Coronary artery (tissue), 2 donors: ENCODE measurements at places on chromosomes 6 and 20.

- no peak for DNase-seq
Measured at GRCh38 chr6:114170372-114170771, 172.5 kb downstream of the HS3ST5 start.

DNA sequence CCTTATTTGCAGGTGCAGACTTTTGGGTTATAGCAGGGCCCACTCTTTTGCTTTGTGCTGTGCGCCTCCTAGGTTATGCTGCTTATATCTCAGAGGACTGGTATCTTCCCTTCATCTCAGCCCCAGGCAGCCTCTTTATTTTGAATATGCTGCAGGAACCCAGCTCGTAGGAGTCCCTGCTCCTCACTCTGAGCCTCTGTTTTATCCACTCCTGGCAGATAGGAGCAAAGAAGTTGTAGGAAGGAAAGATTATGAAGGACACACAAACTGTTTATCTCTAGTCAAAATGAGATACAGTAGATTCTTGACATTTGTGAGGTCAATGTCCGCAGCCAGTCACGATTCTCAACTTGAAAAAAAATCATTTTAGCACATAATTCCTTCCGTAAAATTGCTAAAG, 15.6 kb downstream of the L3MBTL3 start:
- DNase-seq: no peak

DNA sequence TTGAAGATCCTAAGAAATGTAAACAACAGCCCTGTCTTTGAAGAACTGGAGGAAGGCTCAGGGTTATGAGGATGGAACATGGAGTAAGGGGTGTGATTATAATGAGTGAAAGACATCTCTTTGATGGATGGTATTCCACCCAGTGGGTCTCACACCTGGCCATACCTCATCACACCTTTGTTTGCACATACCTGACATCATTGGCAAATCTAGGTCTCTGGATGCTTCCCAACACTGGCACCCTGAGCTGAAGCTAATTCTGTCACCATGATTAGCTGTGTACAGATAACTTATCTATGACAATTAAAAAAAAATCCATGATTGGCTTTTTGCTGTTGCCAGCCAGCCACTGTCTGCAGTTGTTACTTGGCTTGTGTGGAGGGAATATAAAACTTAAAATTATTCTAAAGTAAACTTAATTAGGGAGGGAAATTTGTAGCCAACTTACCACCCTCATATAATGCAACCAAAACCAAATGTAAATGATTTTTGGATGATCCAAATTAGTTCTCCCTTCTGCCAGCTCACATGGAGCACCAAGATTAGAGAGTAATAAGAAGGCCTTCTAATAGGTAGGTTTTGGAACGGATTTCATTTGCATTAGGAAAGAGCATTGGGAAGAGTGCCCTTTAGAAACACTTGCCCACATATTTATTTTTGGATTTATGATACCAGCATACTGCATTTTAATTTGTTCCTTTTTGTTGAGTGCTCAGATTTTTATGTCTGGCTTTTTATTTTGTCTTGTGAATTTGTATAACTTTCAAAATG, 249.5 kb downstream of the SOX4 start:
- DNase-seq: no peak

DNA sequence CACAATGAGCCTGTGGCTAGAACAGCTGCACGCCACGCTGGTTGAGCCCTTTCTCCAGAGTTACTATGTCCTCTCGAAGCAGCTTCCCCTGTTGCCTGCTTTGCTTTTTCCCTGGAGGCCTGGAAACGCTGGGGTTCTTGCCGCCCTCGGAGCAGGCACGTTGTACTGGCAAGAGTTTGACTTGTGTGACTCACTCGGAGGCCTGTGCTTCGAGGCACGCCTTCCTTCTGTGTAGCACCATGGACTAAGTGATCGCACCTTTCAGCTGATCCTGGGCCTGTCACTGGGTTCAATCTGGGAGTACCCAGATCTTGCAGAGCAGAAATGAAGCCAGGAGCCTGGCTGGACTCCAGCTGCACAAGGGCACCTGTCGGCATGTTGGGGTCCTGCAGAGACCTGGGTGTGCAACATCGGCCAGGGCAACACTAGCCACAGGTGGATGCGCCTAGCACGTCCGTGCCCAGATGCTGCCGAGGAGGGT, 5.2 kb downstream of the INSM1 start:
- DNase-seq: no peak

DNA sequence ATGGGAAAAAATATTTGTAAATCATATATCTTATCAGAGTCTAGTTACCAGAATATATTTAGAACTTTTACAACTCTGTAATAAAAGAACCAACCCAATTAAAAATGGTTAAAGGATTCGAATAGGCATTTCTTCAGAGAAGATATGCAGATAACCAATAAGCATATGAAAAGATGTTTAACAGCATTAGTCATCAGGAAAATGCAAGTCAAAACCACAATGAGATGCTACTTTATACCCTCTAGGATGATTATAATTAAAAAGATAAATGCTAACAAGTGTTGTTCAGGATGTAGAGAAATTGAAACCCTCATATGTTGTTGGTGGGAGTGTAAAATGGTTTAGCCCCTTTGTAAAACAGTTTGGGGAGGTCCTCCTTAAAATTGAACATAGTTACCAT, 94.1 kb downstream of the LRRC1 start:
- DNase-seq: no peak
